Stimulated activated CD4-positive, alpha-beta T cell treated with anti-CD3 and anti-CD28 coated beads, TNF-alpha, amount 100 ng/mL, for 4 hours (primary cell): ENCODE measurements at places on chromosomes 16 and 17.

DNA sequence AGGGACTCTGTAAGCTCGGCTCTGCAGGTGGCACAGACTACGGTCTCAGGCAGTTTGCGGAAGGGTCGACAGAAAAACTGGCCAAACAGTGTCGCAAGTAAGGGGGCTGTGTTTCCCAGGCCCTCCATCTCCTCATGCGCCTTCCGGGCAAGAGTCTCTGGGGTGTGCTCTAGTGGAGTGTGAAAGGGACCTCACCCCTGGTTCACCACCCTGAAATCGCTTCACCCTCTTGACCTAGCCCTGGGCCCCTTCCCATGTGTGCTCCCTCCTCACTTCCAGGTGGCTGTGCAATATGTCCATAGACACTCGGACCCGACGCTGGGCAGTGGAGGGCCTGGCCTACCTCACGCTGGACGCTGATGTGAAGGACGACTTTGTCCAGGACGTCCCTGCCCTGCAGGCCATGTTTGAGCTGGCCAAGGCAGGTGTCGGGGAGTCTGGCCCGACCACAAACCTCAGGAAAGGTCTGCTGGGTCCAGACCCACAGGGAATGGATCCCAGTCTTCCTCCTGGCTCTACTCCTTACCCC is 22.3 kb downstream of the UNC45B start:
- DNase-seq: no peak

DNA sequence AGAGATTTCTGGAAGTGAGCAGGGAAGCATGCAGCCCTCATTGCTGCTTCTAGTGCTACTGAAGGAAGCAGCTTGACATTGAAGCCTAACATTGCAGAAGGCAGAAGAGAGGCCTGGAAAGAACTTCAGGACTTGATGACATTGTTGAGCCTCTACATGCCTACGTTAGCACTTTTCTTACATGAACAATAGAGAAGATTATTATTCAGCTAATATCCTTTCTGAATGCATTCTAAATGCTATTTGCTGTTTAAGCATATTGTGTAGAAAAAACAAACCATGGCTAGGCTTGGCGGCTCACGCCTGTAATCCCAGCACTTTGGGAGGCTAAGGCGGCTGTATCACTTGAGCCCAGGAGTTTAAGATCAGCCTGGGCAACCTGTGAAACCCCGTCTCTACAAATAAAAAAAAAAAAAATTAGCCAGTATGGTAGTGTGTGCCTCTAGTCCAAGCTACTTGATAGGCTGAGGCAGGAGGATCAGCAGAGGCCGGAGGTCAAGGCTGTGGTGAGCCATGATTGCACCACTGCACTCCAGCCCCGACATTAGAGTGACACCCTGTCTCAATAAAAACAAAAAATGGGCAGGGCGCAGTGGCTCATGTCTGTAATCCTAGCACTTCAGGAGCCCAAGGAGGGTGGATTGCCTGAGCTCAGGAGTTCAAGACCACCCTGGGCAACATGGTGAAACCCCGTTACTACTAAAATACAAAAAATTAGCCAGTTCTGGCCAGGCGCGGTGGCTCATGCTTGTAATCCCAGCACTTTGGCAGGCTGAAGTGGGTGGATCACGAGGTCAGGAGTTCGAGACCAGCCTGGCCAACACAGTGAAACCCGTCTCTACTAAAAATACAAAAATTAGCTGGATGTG is 2.2 kb upstream of the AURKB start:
- no peak for DNase-seq

GRCh38 chr17:81431545-81432482 is 36.6 kb downstream of the BAHCC1 start:
- no peak for DNase-seq

- DNase-seq: no peak
These were observed 556.6 kb upstream of the SALL1 start for GRCh38 chr16:51707666-51708065.

DNA sequence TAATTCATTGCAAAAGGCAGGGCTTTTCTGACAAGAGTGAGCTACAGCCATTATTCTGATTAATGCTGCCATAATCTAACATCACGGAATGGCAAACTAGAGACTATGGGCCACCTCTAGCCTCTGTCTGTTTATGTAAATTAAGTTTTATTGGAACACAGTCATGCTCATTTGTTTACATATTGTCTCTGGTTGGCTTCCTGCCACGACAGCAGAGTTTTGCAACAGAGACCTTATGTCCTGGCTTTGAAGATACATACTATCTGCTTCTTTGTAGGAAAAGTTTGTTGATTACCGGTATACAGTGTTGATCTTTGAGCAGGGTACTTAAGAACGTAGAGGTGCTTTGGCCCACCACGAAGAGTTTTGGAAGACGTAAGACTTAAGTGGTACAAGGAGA is 715.9 kb upstream of the RBFOX1 start:
- no peak for DNase-seq
